ENCODE measurements at places on chromosomes 2 and 18.
A peak's percentile ranks its signal among the peaks of the same experiment; 100 is the strongest.

GRCh38 chr2:233926806-233927205, 9.6 kb downstream of the TRPM8 start:
- no peak for DNase-seq

DNA sequence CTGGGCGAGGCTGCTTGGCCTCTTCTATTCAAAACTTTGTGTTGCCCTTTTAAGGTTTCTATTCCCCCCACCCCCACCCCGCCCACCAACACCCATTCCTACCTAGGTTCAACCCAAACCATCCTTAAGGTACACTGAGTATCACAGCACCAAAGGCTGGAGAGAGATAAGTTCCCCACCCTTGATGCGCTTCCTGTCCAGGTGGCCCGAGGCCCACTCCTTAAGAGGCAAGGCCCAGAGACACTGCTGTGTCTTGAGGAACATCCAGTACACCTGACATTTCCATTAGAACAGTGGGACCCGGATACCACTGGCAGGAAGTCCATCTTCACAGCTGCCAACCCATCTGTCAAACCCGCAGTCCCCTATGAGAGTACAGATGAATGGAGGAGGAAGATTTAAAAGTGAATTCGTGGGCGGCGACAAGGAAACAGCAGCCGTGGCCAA, 277 bp upstream of the INPP1 start:
- no peak for DNase-seq

- DNase-seq = no peak
These were observed 9.7 kb downstream of the HSBP1L1 start for GRCh38 chr18:79974025-79974654.

DNA sequence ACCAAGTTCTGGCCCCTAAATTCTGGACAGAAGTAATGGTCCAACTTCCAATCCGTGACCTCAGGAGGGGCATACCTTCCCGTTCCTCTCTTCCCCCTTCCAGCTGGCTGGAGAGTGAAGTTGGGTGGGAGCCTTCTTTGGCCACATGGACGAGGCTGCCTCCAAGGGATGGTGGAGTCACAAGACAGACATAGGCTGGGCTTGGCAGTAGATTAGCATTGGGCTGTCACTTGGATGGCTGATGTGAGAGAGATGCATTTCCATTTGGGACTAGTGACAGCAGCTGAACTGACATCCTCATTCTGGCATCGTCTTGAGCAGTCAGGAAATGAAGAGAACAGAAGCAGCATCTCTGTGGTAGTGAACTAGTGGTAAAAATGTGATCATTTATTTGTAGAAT, 12.6 kb downstream of the NT5DC4 start:
- no peak for DNase-seq

GRCh38 chr2:98457045-98457696, 12.5 kb downstream of the INPP4A start:
- DNase-seq = no peak

DNA sequence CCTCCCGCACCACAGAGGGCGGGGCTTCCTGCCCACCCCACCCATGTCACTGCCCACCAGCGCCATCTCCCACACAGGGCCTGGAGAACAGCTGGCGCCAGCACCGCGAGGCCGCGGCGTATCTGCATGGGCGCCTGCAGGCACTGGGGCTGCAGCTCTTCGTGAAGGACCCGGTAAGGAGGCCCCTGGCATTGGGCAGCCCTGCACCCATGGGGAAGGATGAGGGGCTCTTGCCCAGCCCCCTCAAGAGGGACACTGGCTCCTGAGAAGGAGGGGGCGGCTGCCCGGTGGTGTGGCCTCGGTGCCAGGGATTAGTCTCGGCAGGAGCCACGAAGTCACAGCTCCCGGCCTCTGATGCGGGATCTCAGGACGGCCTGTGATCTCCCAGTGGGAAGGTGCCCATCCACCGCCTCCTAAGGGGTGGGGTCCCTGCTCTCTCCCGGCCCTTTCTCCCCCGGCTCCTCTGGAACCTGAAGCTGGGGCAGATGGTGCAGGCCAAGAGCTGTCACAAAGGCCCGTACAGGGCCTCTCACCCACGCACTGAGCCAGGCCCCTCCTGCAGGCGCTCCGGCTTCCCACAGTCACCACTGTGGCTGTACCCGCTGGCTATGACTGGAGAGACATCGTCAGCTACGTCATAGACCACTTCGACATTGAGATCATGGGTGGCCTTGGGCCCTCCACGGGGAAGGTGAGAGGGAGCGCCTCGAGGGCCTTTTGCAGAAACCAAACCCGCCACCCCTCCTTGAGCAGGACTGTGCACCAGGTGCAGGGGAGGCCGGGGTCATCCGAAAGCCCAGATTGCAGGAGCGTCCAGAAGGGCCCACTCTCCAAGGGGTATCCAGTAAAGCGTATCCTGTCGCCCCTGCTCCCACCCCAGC, 9.1 kb downstream of the AGXT start:
- no peak for DNase-seq

DNA sequence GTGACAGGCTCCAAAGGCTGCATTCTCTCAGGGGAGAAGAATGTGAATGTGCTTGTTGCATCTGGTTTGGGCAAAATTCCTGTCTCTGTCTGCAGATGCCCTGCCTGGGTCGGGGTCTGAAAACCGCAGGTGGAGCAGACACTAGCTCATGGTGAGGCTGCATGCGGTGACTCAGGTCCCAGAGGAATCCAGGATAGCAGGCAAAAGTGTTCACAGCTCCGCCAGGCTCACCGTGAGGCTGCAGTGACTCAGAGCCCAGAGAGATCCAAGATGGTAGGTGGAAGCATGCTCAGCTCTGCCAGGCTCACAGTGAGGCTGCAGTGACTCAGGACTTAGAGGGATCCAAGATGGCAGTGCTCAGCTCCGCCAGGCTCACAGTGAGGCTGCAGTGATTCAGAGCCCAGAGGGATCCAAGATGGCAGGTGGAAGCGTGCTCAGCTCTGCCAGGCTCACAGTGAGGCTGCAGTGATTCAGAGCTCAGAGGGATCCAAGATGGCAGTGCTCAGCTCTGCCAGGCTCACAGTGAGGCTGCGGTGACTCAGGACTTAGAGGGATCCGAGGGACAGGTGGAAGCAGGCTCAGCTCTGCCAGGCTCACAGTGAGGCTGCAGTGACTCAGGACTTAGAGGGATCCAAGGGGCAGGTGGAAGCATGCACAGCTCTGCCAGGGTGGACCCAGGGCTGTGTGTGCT, 200.5 kb downstream of the ACKR3 start:
- DNase-seq = no peak

GRCh38 chr2:28750316-28751251, 1.0 kb upstream of the PPP1CB start:
- peak; percentile 6 for DNase-seq

GRCh38 chr2:85698880-85699254, 4.7 kb downstream of the GNLY start:
- no peak for DNase-seq

DNA sequence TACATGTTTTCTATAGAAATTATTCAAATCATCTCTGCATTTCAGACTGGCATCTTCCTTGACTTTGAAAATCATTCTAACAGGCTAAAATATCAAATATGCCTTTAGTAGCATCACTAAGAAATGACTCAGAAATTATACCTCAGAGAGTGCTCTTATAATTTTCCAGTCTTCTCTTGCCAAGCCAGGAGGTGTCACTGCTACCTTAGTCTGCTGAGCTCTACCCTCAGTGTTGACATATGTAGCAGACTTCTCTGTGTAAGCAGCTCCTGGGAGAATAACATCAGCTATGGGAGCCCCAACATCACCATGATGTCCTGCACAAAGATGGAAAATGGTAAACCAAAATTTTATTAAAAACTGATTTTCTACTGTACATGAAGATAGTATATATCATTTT, 31.6 kb downstream of the NDUFS1 start:
- DNase-seq = no peak

GRCh38 chr2:42829671-42830440, 37.5 kb upstream of the HAAO start:
- no peak for DNase-seq

GRCh38 chr2:101704816-101705578, 7.5 kb downstream of the MAP4K4 start:
- no peak for DNase-seq

GRCh38 chr2:20229322-20230113, 4.6 kb upstream of the SDC1 start:
- no peak for DNase-seq

GRCh38 chr2:216588861-216589710, 44.1 kb upstream of the IGFBP2 start:
- no peak for DNase-seq
